ENCODE measurements at places on chromosomes 5 and 9.

DNA sequence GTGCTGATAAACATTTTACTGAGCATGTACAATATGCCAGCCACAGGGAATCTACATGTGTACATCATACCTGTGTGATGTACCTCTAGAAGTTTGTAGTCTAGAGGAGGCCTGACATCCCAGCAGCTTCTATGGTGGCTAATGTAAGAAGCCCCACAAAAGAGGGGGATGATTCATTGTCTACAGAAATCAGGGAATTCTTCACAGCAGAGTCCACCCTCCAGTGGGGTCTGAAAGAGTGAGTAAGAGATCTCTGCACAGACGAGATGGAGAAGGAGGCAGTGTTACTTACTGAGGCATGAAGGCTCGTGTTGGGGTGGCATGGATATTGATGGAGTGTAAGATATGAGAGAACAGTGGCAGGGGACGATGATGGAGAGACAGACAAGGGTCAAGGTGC is 103.0 kb downstream of the NTRK2 start:
- no peak for DNase-seq

- DNase-seq: no peak
Observed at GRCh38 chr5:4479426-4479825, 660.7 kb upstream of the ADAMTS16 start.

- no peak for DNase-seq
Observed at GRCh38 chr9:93815135-93815534, 140.0 kb downstream of the BARX1 start.

- DNase-seq: no peak
Observed at GRCh38 chr9:131645078-131645776, 94.6 kb downstream of the RAPGEF1 start.

DNA sequence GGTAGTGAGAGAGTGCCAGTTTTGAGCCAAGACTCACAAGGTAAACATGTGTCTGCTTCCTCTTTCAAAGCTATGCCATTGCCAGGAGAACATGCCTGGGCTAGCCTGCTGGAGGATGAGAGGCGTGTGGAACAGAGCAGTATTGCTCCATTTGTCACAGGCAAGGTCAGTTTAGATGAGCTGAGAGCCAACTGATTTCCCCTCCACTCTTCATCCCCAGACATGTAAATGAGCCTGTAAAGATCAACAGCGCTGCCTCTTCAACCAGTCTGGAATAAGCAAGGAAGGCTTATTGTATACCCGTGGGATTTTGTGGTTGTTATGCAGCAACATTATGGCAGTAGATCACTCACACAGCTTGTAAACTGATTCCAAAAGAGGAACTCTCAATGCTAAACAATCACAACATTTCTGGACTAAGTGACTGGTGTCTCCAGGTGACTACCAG is 8.2 kb upstream of the GDNF start:
- DNase-seq: no peak

DNA sequence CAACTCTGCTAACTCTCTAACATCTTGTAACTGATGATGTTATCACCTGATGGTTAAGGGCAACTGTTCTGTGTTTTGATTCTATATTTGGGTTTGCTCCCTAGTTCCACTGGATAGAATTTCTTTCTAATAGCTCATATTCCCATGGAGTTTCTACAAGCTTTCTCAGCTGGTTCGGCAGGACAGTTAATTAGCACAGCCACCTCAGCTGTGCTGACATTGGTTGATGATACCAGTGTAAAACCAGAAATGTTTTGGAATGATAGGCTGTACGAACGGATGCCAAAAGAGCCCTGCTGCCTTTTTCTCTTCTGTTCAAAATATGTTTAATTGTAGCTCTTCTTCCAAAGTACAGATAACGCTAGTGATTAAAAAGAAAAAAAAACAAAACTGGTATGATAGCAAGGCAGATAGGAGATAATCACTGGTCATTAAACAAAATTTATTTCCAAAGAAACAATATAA is 440.5 kb upstream of the ZNF608 start:
- no peak for DNase-seq

- DNase-seq: no peak
Observed at GRCh38 chr5:116922532-116922931, 347.9 kb upstream of the SEMA6A start.

- DNase-seq: no peak
Observed at GRCh38 chr9:126796758-126797157, 8.1 kb upstream of the ZBTB43 start.

DNA sequence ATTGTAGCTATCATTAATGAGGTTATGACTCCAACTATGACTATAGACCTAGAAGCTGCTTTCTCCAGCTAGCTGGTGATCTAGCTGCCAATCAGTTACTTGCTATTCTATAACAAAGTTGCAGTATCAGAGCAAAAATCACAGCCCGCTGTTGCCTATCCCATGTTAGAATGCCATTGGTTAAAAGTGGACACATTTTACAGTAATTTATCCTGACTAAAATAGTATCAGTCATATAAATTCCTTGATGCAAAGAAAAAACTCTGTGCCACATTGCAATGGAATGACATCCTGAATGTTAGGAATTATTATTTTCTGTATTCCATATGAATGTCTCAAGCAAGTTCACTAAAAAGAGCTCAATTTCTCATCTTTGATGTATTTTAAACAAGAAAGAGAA is 626.5 kb downstream of the PDE4D start:
- DNase-seq: no peak

DNA sequence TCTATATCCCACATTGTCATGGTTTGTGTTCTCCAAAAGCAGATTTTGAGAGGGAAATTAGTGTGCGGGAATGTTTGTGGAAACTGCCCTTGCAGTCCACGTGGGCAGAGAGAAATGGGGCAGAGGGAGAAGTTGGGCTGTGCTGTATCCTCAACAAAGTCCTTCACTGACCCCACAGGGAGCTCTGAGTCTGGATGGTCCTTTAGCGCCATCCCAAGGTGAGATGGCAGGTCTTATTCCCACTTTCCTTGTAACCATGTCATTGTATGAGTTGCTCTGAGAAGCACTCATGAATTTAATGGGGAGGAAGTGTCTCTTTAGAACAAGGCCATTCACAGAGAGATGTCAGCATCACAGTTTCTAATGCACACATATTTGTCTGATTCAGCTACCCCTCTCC is 127.1 kb downstream of the ANKRD18B start:
- no peak for DNase-seq

DNA sequence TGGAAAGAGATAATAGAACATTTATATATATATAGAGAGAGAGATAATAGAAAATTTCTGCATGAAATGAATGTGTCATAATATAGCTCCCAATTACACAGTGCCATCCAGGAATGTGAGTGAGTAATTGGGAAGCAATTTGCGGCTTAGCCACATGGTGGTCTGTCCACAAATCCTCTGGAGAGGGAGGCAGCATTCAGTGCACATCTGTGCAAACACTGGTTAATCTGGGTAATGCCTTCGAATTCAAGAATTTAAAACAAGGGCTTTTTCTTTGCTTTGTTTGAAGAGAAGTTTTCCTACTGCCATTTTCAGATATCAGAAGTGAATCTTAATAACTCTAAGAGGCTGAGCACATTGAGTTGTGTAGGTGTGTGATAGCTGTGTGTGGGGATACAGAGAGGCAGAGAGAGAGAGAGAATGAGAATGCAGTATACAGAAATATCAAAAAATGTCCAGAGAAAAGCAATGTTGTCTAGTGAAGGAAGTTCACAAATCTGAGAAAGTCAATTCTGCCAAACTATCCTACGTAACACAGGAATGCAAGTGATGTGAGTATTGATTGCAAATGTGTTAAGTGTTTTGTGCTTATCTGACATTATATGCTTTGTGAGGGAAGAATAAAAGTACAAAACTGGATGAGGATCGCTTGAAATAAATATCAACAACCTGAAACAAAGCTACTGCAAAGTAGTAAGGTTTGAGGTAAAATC is 134.6 kb downstream of the EDIL3 start:
- DNase-seq: no peak

DNA sequence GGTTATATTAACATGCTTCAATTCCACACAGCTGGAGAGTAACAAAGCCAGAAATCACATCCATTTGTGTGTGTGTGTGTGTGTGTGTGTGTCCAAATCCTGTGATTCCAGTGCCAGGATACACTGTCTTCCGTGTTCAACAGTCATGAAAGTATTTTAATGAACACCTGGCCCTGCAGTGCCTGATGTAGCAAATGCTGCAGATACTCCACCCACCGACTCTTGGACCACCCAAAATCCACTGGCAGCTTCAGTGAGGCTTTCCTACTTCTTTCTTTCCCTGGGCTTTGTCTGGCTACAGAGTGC is 13.1 kb upstream of the INSYN2B start:
- DNase-seq: no peak

- DNase-seq: no peak
Observed at GRCh38 chr9:126153382-126153781, 173.2 kb upstream of the MVB12B start.

DNA sequence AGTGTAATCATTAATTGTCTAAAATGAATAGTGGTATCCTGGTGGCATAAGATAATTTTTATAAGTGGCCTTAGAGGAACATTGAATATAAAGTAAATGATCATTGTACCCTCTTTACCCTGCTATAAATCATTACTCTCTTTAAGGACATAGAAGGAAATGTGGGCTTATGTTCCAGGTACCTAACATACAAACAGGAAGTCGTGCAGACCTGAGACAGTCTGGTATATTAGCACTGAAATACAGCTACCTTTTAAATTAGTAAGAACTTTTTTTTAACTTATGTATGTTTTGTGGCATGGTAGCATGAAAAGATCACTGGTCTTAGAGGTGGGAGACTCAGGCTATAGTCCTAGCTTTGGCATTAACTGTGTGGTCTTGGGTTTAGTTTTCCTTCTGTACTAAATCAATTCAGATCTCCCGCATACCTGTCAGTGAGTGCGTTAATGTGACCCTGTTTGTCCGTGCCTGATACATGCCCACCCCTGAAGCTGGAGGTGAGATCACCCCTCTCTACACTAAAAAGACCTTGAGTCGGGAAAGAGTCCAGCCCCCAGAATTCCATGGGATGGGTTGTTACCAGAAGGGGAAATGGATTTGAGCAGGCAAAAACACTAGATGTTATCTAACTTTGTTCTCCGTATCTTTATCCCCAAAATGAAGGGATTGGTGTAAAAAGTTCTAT is 59.4 kb upstream of the ERBIN start:
- no peak for DNase-seq

Measured in neural crest cell (in vitro differentiated cells).